ENCODE measurements at places on chromosomes 2 and 18.

GRCh38 chr2:98350411-98350810 is 4.2 kb downstream of the CNGA3 start:
- DNase-seq = no peak

- peak; percentile 59 for DNase-seq
Observed at GRCh38 chr18:4106407-4107033, 348.6 kb downstream of the DLGAP1 start.

DNA sequence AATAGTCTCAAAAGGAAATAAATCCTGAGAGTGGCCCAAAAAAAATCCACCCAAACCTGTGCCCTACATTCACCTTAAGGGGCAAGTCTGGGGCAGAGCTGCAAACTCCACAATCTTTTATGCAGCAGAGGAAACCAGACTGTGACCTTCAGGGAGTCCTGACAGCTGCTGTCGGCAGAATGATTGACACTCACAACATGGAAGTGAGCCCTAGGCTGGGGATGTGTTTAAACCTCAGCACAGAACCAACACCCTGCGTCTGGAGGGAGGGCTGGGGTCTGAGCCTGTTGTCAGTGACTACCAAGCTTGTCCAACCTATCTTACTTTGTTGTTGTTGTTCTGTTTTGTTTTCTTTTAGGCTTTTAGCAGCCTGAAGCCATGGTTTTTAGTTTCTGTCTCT is 39.6 kb downstream of the CRACDL start:
- DNase-seq = no peak

DNA sequence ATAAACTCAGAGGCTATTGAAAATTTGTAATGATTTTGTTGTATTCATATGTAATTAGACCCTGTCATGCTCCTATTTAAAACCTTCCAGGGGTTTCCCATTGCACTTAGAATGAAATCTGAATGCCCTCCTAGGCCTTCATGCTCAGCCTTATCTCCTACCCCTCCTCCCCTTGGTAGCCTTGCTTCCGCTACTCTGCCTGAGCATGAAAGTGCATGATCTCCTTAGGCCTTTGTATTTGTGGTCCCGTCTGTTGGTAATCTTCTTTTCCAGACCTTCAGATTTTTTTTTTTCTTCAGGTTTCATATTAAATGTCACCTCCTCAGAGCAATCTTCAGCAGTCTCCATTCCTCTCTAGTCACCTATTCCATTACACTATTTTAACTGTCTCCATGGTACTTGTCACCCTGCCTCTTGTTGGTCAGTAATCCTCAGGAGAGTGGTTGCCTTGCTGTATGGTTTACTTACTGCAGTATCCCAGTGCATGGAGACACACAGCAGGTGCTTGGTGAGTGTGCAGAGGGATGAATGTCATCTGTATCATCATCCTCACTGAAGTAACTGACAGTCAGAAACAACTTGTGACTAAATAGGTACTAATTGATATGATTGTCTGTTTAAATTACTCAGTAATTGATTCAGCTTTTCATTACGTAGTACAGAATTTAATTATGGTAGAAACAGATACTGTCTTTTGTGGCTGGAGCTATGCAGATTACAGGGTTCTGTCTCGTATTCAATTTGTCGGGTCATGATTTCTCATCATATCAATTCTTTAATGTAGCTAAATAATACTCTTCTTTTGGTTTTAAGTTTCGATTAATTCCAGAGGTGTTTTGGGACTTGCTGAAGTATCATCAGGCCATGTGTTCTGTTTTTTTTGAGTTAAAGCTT is 63.9 kb downstream of the PHLPP1 start:
- DNase-seq = no peak

GRCh38 chr2:128373451-128374000 is 54.9 kb upstream of the HS6ST1 start:
- DNase-seq = no peak

- peak; percentile 68 for DNase-seq
Observed at GRCh38 chr2:73134471-73134870, 21.7 kb upstream of the RAB11FIP5 start.

DNA sequence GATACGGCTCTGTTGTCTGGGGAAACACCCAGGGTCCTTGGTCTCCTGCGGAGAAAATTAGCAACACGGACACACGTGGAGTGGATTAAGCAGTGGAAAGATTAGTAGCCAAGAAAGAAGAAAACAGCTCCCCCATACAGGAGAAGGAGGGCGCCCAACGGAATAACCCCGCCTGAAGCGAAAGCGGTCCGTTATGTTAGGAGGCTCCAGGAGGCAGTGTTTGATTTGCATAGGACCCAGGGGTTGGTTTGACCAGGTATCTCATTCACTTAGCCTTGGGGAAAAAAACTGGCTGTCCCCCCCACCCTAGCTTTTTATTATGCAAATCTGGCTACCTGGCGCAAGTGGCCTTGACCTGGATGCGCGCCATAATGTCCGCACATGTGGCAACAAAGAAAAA is 170.1 kb upstream of the KYNU start:
- DNase-seq = no peak
